ENCODE measurements at places on chromosomes 7 and 10. TPM values are rescaled to one million over a fixed set of nuclear protein-coding genes. Genes with fewer than 3 reads are reported as not detected.

PGAM2 gene
- total RNA-seq: not detected

GJC3 gene
- not detected for total RNA-seq

GFRA1 gene
- 0.18 TPM for total RNA-seq

LIPJ gene
- total RNA-seq: 0.09 TPM

TFPI2 gene
- total RNA-seq: 97.3 TPM

KIF20B gene
- total RNA-seq: 25.8 TPM

TMUB1 gene
- total RNA-seq: 11.7 TPM

GRID1 gene
- not detected for total RNA-seq

IL6 gene
- 3.8 TPM for total RNA-seq

MMD2 gene
- total RNA-seq: not detected

ZC3HAV1L gene
- total RNA-seq: 36.6 TPM

PNLIPRP2 gene
- total RNA-seq: not detected

PTN gene
- total RNA-seq: 12.8 TPM

DGKB gene
- total RNA-seq: 0.36 TPM

ADRA2A gene
- 0.82 TPM for total RNA-seq

SLC13A1 gene
- total RNA-seq: not detected

HOXA3 gene
- 3.5 TPM for total RNA-seq

GLCCI1 gene
- 11.7 TPM for total RNA-seq

ZPBP gene
- not detected for total RNA-seq

GRM3 gene
- not detected for total RNA-seq

DPCD gene
- total RNA-seq: 46.3 TPM

SPDYE6 gene
- not detected for total RNA-seq

GHITM gene
- total RNA-seq: 117 TPM

Measured in fibroblast of the aortic adventitia (primary cell).